ENCODE measurements at places on chromosomes 7 and 10. TPM values are rescaled to one million over a fixed set of nuclear protein-coding genes. Genes with fewer than 3 reads are reported as not detected.

- no peak for DNase-seq
These were observed 293.9 kb downstream of the CCDC3 start for GRCh38 chr10:12707461-12708185.

DNA sequence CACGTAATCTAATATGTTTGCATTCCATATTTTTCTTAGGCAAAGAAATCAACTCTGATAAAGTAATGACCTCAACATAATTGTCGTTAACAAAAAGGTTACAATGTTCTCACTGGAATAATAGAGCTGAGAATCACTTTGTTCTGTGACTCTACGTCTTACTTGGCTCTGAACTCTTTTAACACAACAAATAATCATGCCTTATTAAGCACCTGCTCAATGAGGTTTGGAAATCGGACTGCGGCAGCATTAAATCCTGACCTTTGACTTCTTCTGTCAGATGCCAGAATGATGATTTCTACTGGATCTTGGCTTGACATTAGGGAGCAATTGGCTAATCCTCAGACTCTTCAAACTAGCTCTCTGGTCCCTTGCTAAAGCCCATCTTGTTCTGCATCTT is 233.6 kb downstream of the SEMA3D start:
- DNase-seq = no peak

DNA sequence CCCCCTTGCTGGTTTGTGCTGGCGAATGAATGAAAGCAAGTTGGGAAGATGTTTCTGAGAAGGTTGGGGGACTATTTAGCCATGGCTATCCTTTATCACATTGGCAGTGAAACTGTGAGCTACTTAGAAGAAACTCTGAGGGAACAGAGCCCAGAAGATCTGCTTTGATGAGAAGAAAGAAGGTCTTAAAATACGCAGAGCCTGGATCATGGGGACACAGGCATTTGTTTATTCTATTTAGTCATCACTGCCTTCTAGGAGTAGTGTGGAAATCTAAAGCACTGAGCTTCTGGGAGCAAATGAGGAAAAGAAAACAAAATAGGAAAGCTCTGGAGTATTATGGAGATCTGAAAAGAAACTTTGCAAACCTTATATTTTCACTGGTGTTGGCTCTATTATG is 28.5 kb downstream of the CPED1 start:
- DNase-seq = no peak

DNA sequence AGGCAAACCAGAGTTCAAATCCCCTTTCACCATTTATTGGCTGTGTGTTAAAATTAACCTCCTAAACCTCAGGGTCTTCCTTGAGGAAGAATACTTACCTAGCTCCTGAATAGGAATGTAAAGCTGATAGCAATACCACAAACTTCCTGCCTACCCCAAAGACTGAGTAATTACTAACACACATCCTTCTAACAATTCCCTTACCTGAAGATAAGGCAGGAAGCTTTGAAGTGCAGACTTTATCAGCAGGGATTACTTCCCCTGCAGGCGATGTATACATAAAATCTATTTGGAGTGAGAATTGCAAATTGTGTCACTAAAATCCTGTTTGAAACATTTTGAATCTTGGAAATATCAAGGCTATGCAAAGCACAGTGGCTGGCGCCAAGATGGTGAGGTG is 21.2 kb downstream of the EVX1 start:
- DNase-seq = no peak

GRCh38 chr10:74175510-74176379 is 24.7 kb downstream of the ADK start:
- DNase-seq = no peak

DNA sequence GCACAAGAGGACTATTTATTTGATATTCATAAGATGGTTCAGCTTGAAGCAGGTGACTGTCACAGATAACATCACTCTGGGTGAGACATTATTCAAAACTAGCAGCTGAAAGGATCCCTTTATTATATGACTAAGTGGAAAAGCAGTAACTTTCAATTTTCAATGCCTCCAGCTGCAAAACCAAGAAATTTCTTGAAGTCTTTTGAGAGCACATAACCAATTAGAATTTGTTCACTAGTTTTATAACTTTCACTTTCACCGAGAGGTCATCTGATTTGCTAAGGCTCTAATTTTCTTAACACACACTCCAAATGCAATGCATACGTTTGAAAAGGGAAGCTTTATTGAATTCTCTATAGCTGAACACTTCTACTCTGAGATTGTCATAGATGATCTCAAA is 88.6 kb upstream of the KLF14 start:
- DNase-seq = no peak

DNA sequence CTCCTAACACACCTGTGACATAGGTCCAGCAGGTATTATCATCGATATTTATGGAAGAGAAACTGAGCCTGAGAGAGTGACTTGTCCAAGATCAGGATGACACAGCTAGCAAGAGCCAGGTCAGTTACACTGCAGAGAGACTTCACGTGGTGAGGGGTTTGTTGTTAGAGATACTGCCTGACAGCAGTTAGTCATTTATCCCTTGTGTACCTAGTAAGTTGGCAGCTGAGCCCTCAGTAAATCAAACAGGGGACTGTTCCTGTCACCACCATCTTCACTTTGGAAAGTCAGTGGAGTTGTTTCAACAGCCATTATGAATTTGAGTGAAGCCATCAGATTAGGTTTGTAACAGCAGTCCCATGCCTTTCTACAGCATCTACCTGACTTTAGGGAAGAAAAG is 87.5 kb upstream of the GATA3 start:
- no peak for DNase-seq

DNA sequence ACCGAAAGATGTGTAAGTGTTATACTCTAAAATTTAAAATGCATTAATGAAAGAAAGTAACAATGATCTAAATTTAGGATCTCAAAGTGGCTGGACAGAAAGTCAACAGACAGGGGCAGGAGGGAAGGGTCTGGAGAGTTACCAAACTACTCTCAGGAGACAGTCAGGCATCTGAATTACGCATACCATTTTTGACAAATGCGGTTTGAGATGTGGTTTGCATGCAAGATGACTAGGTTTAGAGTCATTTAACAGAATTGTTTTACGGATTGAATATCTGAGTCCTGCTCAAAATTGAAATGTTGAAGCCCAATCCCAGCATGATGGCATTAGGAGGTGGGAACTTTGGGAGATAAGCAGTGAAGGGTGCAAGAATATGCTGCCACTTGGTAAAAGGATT is 314.1 kb downstream of the WDR11 start:
- DNase-seq = no peak

Gene CPVL
- 54.6 TPM for total RNA-seq

Gene ZPBP
- total RNA-seq = 0.41 TPM

Gene WEE2
- total RNA-seq = under 0.01 TPM

Gene ENKUR
- total RNA-seq = 4.5 TPM

Gene BEND7
- total RNA-seq = 9.8 TPM

Gene HTR5A
- total RNA-seq = 2.9 TPM
